ENCODE measurements at places on chromosomes 12 and 14.

GRCh38 chr14:89912667-89913211, 41.8 kb downstream of the EFCAB11 start:
- DNase-seq = no peak

- DNase-seq = no peak
These were observed 3.7 kb downstream of the TDG start for GRCh38 chr12:103969391-103969790.

DNA sequence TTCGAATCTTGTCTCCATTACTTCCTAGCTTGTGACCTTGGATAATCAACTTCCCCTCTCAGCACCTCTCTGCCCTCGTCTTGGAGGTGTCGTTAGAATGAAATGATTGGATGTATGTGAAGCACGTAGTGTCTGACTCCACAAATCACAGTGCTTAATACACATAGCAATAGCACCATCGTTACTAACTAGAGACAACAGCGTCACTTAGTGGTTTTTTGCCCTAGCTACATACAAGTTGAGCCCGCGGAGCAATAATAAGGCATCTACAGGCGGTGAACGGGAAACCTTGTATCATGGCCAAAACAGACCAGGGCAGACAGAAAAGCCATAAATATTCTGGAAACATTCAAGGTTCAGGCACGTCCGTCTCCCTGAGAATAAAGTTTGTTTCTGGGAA, 154.9 kb downstream of the ASCL4 start:
- DNase-seq = no peak

DNA sequence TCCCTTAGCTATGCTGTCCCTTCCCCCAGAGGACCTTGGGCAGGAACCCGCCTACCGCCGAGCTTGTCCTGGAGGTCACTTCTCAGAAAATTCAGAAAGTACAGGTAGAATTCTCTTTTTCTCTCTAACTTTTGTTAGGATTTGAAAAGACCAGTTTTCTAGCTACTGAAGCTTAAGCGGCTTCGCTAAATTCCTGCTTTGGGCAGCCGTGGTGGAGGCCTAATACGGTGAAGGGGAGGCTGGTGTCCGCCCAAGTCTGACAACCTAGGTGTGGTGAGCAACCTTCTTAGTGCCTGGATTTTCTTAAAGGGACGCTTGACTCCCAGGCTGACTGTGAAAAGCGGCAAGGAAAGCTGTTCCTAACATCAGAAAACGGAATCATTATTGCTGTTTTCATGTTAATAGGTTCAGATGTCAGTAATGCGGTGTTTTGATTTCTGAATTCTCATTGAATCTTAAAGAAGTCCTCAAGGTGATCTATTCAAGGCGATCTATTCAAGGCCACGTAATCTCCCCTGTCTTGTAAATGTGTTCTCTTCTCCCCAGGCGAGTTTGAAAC, 835 bp downstream of the FGD4 start:
- no peak for DNase-seq

GRCh38 chr12:51977320-51977753, 25.8 kb downstream of the ACVR1B start:
- DNase-seq = no peak

- no peak for DNase-seq
These were observed 24.9 kb upstream of the ZDHHC17 start for GRCh38 chr12:76738824-76739579.

GRCh38 chr14:103576371-103577024, 13.7 kb downstream of the COA8 start:
- DNase-seq = no peak

GRCh38 chr12:3611860-3612703, 121.1 kb downstream of the PRMT8 start:
- no peak for DNase-seq

GRCh38 chr14:96407935-96408570, 16.1 kb downstream of the AK7 start:
- DNase-seq = no peak

DNA sequence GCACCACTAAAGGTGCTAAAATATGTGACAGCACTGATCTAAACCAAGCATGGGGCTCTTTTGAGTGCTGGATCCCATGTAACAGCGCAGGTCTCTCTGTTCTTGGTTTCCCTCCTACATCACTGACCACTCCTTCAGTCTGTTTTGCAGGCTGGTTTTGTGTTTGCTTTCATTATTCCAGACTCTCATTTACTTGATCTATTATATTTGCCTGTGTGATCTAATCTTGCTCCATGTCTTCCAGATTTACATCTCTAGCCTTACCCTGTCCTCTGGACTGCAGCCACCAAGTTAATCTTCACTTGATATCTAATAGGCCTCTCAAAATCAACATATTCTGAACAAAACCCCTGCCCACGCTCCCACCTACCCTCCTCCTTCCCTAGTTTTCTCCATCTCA, 8.6 kb downstream of the GLIPR1 start:
- DNase-seq = no peak

GRCh38 chr14:55129086-55129427, at the start of gene LGALS3:
Gene LGALS3 (plus strand): TSS chr14:55129252. CDS start chr14:55137374, 8,122 bp downstream.
- DNase-seq = no peak

DNA sequence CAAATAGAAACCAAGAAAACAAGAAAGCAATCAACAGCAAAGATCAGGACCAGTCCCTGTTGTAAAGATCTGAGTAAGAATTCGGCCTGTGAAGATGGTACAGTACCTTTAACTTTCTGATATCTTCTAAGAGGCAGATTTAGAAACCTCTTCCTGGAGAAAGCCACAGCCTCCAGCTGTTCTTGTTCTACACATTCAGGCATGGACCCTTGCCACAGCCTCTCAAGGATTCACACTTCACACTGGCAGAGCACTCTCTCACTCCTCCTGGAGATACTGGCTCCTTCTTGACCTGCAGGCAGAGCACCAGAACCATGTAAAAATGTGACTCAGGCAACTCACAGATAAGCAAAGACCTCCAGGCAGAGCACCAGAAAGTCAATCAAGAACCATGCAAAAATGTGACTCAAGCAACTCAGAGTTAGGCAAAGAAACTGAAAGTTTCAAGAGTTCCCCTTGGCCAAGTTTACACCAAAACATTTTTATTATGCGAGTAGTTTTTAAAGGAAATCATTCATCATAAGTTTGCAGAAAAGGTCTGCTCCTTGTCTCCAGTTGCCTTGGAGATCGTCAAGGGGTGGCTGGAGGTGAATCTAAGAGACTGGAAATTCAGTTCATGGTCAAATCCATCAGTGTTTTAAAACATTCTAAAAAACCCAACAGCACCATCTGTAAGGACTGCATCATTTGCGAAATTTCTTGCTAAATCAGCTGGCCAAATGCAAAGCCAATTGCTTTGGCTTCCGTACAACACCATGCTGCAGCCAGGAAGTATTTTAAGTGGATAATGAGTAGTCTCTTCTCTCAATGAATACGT, 119.3 kb upstream of the MDM1 start:
- DNase-seq = no peak

- DNase-seq = no peak
These were observed 66.0 kb upstream of the GALNT9 start for GRCh38 chr12:132395192-132395907.

GRCh38 chr14:88835661-88836060, 11.2 kb downstream of the TTC8 start:
- no peak for DNase-seq

- DNase-seq = no peak
These were observed 15.3 kb downstream of the TNFRSF1A start for GRCh38 chr12:6326316-6327228.

DNA sequence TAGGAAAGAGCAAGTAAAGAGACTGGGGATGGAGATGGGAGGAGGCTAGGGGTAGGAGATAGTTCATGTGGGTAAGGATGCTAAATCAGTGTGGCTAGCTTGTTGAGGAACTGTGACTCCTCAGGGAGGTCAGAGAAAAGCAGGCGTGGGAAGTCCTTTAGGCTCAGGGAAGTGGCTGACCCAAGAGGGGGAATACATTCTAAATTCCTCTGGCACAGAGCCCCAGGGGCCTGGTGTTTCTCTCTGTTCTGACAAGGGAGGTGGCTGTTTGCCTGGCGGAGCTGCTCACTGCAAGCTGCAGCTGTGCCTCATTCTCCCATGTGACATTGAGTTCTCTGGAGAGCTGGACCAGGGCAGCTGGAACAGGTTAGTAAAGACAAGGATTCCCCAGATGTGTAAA, 152.2 kb upstream of the SLC38A2 start:
- no peak for DNase-seq

GRCh38 chr14:58639842-58640484, 2.2 kb downstream of the DACT1 start:
- DNase-seq = no peak

DNA sequence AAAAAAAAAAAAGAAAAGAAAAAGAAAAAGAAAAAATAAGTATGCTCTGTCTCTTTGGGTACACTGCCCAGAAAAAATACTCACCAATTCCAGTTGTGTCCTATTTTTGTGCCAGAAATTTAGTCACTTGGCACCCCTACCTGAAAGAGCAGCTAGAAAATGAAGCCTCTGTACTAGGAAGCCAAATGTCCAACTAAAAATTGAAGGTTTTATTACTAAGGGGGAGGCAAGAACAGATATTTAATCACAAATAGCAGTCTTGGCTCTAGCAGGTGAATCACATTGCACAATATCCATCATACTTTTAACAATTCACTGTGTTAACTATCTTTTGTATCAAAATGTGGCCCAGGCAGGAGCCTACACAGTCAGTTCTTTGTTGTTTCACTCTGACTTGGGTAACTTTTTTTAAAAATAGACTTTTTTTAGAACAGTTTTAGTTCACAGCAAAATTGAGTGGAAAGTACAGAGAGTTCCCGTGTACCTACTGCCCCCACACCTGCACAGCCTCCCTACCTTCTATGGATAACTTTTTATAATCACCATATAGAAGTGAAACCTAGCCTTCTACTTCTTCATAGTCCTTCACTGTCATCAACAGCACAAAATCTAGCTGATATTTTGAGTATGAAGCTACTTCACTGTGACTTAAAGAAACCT, 87.1 kb upstream of the ATF7IP start:
- no peak for DNase-seq

GRCh38 chr12:110848314-110848923, 1.6 kb downstream of the CCDC63 start:
- DNase-seq = no peak
